ENCODE measurements at places on chromosomes 2 and 18. TPM values are rescaled to one million over a fixed set of nuclear protein-coding genes. Genes with fewer than 3 reads are reported as not detected.
A peak's percentile ranks its signal among the peaks of the same experiment; 100 is the strongest.

DNA sequence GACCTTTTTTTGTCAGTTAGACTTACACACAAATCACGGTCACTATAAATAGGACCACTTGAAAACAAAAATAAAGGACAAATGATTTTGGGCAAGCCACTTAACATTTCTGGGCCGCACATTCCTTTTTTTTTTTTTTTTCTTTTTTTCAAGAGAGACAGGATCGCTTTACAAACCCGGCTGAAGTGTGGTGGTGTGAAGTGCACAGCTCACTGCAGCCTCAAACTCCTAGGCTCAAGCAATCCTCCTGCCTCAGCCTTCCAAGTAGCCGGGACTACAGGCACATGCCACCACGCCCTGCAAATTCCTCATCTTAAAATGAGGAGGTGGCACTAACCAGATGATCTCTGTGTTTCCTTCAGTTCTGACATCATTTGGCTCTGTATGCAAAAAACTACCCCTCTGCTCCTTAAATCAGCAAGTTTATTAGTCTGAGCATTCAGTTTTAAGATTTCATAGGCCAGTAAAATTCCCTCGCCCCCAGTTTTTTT is 28.3 kb upstream of the MRO start:
- no peaks in the 10 kb centered on the region for H3K4me1 ChIP-seq
- no peaks in the 10 kb centered on the region for H3K27me3 ChIP-seq
- H3K4me3 ChIP-seq: no peak overlapping the region

- no peak overlapping the region for H3K4me3 ChIP-seq
- H3K27me3 ChIP-seq: no peaks in the 10 kb centered on the region
- H3K4me1 ChIP-seq: no peaks in the 10 kb centered on the region
- H3K27ac ChIP-seq: no peak overlapping the region
- DNase-seq: no peak
- H3K36me3 ChIP-seq: no peaks in the 10 kb centered on the region
Observed at GRCh38 chr2:121816797-121817196, 61.3 kb downstream of the TSN start.

GRCh38 chr2:137952586-137953129 is 11.6 kb upstream of the HNMT start:
- DNase-seq: no peak
- H3K27me3 ChIP-seq: no peaks in the 10 kb centered on the region
- H3K4me1 ChIP-seq: no peaks in the 10 kb centered on the region
- no peaks in the 10 kb centered on the region for H3K36me3 ChIP-seq

DNA sequence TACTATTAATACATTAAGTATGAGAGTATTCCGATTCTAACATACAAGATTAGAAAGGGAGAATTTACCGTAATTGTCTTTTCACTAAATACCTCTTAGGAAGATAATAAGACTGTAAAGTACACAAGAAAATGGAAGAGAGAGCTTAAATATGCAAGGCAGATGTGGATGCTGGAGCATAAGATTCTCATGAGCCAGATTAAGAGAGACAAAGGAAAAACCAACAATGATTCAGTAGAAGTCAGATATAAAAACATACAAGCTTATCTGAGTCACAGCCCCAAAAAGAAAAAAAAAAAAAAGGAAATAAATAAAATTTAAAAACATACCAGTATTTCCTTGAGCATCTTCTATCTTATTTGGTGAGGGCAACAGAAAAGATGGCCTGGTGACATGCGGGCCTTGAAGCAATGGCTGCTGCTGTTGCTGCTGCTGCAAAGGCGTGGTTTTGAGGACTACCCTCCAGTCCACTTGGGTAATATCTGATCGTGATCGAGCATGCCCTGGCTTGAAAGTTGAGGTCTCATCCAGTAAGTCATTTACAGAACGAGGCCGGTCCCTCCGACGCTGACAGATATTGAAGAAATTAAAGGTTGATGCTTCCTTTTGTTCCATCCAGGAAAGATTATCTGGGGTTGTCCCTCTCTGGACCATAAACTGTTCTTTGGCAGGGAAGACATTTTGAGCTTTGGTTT is 24.5 kb downstream of the PLEKHM3 start:
- H3K4me3 ChIP-seq: no peak overlapping the region
- no peak for DNase-seq
- no peaks in the 10 kb centered on the region for H3K27me3 ChIP-seq
- no peaks in the 10 kb centered on the region for H3K4me1 ChIP-seq
- H3K27ac ChIP-seq: no peak overlapping the region

The ZNF804A gene
- not detected for total RNA-seq

GRCh38 chr18:65983750-65984149 is 232.9 kb downstream of the CDH7 start:
- no peaks in the 10 kb centered on the region for H3K4me1 ChIP-seq
- peak; percentile 3 for DNase-seq
- H3K27me3 ChIP-seq: no peaks in the 10 kb centered on the region

All from endothelial cell of umbilical vein (primary cell).